ENCODE measurements at places on chromosomes 16 and 17.

DNA sequence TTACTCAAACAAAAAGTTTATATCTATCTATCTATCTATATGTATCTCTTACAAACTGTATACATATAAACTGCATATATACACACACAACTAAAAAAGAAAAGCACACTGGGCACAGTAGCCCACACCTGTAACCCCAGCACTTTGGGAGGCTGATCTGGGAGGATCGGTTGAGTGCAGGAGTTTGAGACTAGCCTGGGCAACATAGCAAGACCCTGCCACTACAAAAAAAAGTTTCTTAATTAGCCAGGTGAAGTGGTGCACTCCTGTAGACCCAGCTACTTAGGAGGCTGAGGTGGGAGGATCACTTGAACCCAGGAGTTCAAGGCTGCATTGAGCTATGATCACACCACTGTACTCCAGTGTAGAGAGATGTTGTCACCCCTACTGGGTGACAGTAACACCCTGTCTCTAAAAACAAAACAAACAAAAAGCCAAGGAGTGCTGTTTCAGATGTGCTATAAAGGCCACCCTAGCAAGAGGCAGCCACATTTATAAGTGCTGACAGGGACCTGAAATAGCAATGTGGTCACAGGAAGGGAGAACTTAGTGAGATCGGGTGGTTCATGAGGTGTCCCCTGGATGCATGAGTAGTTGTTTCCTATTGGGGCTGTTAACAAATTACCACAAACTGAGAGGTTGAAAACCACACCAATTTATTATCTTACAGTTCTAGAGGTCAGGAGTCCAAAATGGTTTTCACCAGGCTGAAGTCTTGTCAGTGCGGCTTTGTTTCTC, 4.8 kb downstream of the CD2BP2 start:
- no peak for DNase-seq

- DNase-seq, result no peak
Measured at GRCh38 chr16:56309008-56309407, 116.3 kb downstream of the AMFR start.

DNA sequence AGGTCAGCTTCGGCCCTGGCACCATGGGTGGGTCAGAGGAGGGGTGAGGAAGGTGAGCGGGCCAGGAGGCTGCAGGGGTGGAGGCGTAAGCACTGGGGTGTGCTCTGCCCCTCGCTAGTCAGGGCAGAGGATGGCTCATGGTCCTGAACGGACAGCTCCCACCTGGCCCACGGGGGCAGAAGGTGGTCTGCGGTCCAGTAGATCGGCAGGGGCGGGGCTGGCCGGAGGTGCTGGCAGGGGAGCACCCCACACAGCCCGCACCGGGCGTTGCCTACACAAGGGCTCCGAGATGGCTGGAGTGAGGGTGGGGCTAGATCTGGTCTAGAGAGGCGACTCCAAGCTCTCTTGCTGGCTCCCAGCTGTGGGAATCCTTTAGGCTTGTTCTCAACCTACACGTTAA, 8.2 kb downstream of the NPTX1 start:
- no peak for DNase-seq

DNA sequence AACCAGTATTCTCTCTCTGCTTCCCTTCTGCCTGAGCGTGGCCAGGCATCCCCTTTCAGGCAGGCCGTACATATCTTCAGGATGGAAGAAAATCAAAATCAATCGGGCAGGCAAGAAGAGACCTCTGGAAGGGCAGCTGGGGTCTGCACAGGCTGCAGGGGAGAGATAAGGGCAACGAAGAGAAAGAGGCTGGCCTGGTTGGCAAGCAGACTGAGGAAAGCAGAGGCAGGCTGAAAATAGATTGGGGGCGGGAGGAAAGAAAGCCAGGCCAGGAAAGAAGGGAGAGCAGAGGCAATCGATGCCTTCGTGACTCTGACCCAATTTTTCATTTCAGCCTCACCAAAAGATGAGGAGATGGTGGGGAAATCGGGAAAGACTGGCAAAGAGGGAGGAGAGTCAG, 18.1 kb downstream of the PIPOX start:
- DNase-seq, result no peak

DNA sequence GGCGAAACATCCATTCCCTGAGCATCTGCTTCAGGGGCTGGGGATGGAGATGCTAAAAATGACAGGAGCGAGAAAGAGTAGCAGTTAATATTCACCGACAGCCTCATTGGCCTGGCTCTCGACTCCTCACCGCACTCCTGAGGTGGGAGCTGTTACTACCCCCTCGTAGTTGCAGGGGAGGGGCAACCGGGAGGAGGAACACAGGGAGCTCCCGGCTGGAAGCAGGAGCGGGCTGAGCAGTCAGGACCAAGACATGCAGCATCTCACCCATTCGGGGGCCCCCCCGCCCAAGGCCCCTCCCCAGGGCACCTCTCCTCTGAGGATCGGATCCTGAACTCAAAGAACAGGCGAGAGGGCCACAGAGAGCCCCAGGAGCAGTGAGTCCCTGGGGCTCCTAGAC, 4.5 kb upstream of the ACSF3 start:
- no peak for DNase-seq

GRCh38 chr17:76554131-76554530, 14.3 kb downstream of the PRCD start:
- DNase-seq, result no peak

DNA sequence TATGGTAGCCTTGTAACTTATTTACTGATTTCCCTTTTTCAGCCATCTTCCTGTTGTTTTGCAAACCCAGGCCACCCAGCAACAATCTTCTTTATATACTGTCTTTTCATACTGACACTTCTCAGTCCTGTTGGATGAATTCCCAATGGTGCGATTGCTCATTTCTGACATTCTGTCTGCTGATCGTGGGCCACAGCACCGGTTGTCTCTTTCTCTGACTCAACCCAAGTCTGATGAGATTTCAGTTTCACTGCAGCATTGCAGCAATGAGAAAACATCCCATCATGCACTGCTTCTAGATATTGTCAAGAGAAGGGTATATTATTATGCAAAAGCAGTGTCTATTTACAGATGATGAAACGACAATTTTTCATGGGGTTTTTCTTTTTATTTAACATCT, 349.2 kb upstream of the HSBP1 start:
- no peak for DNase-seq

GRCh38 chr16:22789281-22789945, 24.5 kb upstream of the HS3ST2 start:
- no peak for DNase-seq

DNA sequence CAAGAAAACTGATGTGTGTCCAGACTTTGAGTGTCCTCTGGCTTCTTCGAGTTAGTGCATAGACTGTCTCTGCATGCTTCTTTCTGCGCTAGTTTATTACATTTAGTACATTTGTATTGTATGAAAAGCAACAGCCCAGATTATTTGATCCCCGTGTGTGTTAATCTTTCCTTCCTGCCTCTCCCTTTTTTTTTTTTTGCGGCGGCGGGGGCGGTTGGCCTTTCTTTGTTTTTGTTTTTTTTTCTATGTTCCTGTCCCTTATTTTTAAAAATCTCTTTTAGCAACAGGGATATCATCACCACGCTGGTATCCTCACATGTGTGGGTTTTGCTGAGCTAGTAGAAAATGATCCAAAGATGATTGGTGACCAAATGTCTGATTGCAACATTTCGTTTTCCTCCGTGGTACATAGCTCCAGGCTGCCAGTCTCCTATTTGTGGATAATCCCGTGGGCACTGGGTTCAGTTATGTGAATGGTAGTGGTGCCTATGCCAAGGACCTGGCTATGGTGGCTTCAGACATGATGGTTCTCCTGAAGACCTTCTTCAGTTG, 9.4 kb downstream of the SCPEP1 start:
- no peak for DNase-seq

DNA sequence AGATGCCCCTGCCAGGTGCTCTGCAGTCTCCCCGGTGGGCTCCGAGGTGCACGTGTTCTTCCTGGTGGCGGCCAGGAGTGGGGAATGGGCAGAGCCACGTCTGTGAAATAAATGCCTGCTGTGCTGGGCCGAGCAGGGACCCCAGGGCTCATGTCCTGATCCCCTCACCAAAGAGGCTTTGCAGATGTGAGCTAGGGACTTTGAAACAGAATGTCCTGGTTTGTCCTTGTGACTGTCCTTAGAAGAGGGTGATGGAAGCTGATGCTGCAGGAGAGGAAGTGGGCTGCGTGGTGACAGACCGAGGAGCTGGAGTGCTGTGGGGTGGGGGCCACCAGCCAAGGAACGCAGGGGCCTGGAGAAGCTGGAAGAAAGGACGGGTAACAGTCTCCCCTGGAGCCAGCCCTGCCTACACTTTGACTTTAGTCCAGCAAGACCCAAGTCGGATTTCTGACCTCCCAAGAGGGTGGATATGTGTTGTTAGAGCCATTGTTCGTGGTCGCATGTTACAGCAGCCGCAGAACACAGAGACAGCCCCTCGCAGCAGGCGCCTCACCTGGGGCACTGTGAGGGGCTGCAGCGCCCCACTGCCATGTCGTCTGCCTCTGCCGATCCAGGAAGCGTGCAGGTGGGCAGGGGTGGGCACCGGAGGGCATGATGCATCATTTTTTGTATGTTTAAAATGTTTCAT, 217.9 kb upstream of the CIBAR2 start:
- no peak for DNase-seq

- DNase-seq, result no peak
Measured at GRCh38 chr17:33113276-33113990, 121.8 kb downstream of the SPACA3 start.

GRCh38 chr16:68355447-68356248, 44.8 kb downstream of the PRMT7 start:
- no peak for DNase-seq

DNA sequence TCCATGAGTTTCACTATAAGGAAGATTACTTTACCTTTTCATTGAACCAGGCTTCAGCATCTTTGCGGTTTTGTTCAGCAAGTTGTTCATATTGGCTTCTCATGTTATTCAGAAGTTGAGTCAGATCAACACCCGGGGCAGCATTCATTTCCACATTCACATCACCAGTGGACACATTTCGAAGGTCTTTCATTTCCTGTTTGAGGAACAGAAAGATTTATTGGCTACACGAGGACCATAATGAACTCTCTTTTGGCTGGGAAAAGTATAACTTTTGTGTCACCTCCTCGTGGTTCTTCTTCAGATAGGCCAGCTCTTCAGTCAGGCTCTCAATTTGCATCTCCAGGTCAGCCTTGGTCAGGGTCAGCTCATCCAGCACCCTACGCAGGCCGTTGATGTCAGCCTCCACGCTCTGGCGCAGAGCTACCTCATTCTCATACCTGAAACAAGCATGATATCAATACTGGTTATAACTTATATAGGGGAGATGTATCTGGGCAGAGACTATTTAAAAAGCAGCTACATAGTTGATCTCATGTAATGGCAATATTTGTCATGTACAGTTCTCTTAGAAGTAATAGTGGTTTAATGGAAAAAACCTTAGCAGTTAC, 2.1 kb downstream of the KRT10 start:
- no peak for DNase-seq
